Hematopoietic multipotent progenitor cell treated with erythropoietin and hydrocortisone succinate and interleukin-3 and kit ligand, for 4 days (in vitro differentiated cells): ENCODE measurements at places on chromosomes 7 and 10.

- DNase-seq: no peak
Measured at GRCh38 chr10:103687718-103688117, 167.7 kb downstream of the SH3PXD2A start.

- DNase-seq: peak; percentile 39
Measured at GRCh38 chr10:52633266-52633665, 139.3 kb downstream of the MBL2 start.

DNA sequence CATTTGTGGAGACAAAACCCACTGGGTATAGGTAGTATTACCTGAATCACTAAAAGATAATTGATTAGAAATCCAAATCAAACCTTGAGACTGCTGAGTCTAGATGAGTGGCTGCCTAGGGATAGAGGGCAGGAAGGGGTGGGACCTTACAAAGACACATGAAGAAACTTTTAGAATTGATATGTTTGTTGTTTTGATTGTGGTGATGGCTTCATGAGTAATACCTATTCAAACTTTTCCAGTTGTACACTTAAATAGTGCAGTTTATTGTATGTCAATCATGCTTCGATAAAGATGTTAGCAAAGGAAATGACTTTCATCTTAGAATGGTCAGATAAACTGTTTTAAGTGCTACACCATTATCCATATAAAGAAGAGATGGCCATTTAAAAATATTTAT lies 188.7 kb upstream of the KAT6B start:
- no peak for DNase-seq

DNA sequence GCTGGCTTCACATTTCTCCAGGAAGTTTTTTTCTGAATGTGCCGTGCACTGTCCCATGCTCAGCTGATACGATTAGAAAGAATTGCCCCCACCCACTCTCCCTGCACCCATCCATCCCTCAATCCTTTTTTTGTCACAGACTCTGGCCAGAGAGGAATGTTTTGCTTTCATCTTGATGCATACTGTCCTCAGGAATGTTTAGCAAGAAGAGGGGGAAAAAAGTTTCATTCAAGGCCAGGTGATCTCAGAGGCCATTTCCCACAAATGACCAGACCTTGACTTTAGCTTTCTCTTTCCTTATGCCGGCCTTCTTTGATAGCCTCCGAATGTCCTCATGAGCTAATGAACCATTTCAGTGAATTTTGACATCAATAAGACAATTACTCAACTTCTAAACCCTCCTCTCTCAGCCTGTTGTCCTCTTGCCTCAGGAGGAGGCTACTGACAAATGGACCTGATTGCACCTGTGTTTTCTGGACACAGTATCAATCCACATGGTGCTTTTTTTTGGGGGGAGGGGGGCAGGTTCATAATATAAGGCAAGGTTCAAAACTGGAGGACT lies 105.0 kb upstream of the KLF6 start:
- no peak for DNase-seq

- no peak for DNase-seq
Measured at GRCh38 chr10:104434601-104435000, 81.0 kb downstream of the CFAP58 start.

- DNase-seq: peak; percentile 57
Measured at GRCh38 chr10:110651044-110651958, 7.2 kb downstream of the RBM20 start.

- no peak for DNase-seq
Measured at GRCh38 chr7:34889951-34890350, 147.3 kb downstream of the DPY19L1 start.

DNA sequence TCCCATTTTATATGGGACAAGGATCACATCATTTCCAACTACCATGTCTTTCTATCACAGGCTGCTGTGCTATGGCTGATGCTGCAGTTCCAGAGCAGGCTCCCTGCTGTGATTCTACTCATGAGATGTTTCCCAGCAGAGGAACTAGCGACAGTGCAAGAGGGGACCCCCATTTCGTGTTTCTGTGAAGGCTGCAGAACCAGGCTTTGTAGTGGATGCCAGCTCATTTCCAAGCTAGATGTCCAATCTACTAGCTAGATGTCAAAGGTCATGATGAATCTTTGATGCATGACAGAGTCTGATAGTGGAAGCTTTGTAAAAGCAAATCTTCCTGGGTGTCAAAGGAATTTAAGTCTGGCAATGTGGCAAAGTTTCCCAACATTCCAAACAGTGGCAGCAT lies 21.2 kb upstream of the MYO3A start:
- no peak for DNase-seq

- no peak for DNase-seq
Measured at GRCh38 chr7:29143751-29144150, 2.6 kb downstream of the CPVL start.

DNA sequence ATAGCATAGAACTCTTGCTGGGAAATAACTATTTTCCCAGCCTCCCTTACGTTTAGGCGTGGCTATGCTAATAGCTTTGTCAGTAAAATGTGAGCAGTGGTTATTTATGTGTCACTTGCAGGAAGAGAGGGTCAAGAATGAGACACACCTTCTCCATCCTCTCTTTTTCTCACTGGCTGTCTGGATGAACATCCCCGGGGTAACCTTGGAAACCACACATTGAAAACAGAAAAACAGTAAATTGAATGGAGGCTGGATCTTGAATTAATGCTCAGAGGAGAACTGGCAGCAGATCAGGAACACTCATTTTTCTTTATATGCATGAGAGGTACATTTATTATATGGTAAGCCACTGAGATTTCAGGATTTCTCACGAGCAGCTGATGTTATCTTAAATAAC lies 127.6 kb downstream of the DNAJB9 start:
- no peak for DNase-seq

- DNase-seq: peak; percentile 8
Measured at GRCh38 chr10:96919785-96920430, 87.8 kb downstream of the LCOR start.

- no peak for DNase-seq
Measured at GRCh38 chr10:48645600-48645999, 39.1 kb upstream of the WDFY4 start.

DNA sequence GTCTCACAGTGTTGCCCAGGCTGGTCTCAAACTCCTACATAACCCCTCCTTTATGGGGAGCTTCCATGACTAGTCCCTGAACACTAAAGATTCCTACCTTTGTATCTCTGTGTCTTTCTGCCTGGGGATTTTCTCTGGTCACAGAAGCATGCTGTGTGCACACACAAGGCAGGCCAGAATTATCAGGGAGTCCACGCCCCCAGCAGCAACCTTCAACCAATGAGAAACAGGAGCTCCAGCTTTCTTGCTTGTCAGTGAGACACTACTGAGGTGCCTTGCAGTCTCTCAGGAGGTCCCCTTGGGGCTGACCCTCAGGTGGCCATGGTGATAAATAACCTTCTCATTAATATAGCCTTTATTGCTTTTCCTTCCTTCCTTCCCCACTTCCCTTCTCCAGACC lies 45.1 kb upstream of the AUTS2 start:
- DNase-seq: peak; percentile 18

DNA sequence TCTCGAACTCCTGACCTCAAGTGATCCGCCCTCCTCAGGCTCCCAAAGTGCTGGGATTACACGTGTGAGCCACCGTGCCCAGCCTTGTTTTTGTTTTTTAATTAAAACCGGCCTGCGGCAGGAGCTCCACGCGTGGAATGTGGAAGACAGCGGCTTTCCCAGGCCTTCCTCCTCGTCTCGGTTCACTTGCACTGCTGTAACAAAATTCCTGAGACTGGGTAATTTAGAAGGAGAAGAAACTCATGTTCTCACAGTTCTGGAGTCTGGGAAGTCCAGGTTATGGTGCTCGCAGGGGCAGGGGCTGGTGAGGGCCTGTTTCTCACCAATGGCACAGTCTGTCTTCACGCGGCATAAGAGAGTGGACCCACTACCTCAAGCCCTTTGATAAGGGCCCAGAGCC lies 14.4 kb upstream of the CRYGN start:
- DNase-seq: no peak

GRCh38 chr7:151120896-151121295 lies 34.6 kb downstream of the AGAP3 start:
- no peak for DNase-seq

DNA sequence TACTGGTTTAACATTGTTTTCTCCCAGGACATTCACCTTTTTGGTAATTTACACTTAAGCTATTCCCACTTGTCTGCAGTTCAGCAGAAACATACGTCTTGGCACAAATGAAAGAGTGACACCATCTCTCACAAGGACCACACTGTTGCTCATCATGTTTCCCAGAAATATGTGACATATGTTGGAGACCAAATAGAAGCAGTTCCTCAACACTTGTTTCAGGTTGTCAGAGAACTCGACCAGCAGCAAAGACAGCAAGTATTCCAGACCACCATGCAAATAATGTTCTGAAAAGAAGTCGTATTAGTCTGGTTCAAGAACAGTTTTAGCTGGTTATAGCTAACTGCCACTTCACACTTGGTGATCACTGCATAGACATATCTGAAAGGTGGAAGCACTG lies 81.3 kb upstream of the KLF6 start:
- DNase-seq: no peak

DNA sequence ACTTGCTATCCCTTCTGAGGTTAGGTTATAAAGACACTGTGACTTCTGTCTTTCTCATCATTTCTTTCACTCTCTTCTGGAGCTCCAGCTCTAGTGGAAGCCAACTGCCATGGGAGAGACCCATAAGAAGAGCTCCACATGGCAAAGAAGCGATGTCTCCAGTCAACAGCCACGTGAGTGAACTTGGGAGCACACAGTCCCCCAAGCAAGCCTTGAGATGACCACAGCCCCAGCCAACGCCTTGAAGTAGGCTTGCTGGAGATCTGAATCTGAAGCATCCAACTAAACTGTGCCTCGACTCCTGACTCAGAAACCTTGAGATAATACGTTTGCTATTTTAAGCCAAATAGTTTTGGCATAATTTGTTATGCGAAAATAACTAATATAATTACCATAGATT lies 181.7 kb upstream of the GDF10 start:
- no peak for DNase-seq

GRCh38 chr10:34606890-34607289 lies 208.2 kb downstream of the PARD3 start:
- DNase-seq: peak; percentile 31

- DNase-seq: no peak
Measured at GRCh38 chr10:36301139-36301538, 659.0 kb upstream of the FZD8 start.

DNA sequence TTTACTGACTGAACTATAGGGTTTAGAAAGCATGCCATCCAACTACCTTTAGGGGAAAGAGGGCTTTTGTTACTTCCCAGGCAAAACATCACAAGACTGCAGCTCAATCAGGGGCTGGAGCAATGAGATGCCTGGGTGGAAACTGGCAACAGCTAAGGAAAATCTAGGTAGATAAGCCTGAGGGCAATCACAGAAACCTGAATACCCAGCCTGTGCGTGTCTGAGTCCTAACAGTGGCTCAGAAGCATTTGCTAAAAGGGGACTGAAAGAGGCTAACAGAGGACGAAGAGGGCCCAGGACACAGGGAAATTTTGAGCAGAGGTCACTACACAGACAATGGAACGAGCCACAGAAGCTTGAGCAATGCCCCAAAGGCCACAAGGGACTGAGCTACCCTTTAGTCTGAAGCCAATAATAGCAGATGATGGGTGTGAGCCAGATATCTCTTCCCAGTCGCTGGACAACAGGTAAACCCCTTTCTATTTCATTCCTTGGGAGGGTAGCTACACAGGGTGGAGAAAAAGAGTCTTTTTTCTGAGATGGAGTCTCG lies 79.1 kb downstream of the ITGA8 start:
- DNase-seq: no peak
